ENCODE measurements at places on chromosomes 12 and 14.

DNA sequence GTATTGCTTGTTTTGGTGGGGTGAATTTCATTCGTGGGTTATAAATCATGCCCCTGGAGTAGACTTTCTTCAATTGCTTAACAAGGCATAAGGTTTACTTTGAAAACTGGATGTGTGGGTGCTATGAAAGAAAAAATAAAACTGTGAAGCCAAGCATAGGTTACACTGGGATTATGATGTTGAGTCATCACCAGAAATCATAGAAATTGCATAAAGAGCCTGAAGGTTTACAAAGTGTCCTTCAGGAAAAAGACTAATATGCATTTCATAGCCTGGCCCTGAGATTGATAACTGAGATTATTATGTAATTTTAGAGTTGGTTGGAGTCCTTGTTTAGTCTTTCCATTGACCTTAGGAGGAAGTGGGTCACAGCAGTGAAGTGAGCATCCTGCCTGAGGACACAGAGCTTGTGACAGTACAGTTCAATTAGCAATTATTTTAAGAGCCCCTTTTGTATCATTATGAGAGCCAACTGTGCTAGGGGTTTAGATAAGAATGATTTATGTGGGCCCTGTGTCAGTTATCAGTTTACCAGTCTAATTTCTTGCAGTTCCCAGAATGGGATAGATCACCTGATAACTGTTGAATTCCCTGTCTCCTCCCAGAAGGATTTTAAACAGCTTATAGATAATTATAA lies 13.6 kb downstream of the LRRK2 start:
- no peak for DNase-seq

- DNase-seq = no peak
Measured at GRCh38 chr12:91327889-91328288, 145.3 kb upstream of the DCN start.

DNA sequence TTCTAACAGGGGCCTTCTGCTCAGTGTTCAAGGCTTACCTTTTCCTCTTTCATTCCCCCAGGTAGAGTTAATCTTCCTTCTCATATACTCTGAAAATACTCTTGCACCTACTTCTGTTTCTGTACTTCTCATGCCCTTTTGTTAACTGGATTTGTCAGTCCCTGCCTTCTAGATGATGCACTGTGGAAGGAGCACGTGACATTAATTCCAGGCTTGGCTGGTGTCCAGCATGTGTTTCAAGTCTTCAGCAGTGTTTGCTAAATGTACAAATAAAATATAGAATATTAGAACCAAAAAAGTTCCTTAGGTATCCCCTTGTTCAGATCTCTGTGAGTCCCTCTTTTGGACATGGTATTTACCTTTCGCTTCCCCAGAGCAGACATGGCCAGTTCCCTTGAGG lies 27.9 kb upstream of the EVL start:
- DNase-seq = no peak

- DNase-seq = no peak
Measured at GRCh38 chr12:94550964-94551363, 91.3 kb upstream of the CEP83 start.

All from GM12892 (cell line).